ENCODE measurements at places on chromosomes 5 and 9.

DNA sequence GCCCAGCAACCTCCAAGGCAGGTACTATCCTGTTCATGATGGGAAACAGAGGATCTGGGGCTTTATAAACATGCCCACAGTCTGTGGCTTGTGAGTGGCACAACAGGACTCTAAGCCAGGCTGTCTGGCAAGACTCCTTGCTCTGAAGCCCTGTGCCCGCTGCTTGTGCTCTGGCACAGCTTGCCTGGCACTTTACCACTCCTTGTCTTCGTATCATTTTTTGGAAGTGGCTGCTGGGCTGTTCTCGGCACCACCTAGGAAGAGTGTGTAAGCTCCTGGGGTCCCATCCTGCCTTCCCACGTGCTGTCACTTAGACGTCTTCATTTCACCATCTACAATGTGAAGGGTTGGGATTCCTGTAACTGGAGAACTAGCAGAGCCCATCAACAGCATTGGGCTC is 59.3 kb upstream of the GLRX start:
- DNase-seq: no peak

DNA sequence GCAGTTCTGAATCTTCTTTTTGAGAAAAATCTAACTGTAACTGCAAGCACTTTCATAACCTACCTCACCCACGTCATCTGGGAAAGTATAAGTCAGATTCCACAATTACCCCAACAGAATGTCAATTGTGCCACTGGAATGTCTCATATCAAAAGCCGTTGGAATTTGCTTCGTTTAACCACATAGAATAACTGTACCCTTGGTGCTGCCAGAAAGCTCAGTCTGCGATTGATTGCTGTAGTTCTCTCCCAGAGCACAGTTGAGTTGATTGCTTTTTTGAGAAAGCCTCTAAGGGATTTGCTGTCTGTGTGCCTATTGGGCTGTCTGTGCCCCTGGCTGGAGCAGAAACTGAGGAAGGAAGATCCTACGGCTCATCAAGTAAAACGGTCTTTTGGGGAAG is 583.6 kb downstream of the TMEM38B start:
- DNase-seq: no peak

DNA sequence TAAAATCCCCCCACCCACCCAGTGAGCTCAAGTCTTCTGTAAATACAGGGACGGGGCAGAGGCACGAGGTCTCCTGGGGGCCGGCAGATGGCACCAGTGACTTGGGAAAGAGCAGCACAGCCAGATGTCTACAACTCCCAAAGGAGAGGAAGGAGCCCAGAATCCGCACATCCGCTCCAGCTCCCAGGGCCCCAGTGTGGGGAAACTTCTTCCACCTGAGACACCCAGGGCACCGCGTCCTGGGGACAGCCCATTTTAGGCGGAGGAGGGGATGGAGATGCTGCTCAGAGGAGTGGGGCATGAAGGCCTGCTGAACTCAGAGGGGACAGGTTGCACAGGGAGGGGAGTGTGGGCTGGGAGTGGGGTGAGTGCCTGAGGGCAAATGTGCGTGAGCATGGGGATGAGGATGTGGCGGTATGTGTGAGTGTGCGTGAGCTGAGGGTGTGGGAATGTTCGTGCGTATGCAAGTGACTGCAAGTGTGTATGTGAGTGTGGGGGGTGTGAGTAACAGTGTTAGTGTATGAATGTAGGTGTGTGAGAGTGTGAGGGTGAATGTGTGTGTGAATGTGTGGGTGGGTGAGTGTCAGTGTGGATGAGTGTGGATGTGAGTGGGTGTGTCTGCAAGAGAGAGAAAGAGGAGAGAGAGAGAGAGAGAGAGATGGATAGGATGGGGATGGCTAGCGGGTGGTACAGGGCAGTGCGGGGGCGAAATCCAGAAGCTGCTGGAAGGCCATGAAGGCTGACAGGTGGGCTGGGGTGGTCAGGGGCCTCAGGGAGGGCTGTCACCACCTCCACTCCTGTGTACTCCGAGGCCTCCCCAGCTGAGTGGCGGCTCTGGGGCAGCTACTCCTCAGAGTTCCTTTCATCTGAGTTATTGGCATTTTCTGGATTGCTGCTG is 63.5 kb downstream of the DUSP1 start:
- no peak for DNase-seq

GRCh38 chr5:136166909-136167308 is 26.1 kb downstream of the SMIM32 start:
- no peak for DNase-seq

- no peak for DNase-seq
Observed at GRCh38 chr9:95116002-95116807, 201.3 kb downstream of the FANCC start.

DNA sequence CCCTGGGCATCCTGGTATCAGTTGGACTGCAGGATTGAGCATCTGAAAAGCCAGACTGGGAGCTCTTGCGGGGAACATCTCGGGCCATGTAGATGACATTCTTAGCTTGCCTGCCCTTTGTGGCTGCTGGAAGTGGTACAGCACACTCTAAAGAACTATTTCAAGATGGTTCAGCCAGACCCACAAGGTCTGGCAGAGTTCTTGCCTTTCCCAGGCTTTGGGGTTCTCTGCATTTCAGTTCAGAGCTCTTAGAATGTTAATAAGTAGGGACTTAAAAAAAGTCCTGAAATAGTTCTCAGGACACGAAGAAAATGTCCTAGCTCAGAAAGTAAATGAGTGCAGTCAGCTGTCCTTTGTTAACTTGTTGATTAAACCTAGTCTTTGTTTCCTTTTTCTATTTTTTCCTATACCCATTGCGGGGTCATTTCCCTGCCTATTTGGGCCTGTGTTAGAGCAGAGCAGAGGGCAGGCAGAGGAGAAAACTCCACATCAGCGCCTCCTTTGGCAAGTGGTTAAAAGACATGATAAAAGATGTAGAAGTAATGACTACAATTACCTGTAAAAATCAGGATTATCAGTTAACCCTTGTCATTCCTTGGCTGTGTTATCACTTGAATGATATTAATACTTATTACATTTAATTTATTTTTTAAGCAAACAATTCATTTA is 291.5 kb downstream of the ZSWIM6 start:
- DNase-seq: no peak

DNA sequence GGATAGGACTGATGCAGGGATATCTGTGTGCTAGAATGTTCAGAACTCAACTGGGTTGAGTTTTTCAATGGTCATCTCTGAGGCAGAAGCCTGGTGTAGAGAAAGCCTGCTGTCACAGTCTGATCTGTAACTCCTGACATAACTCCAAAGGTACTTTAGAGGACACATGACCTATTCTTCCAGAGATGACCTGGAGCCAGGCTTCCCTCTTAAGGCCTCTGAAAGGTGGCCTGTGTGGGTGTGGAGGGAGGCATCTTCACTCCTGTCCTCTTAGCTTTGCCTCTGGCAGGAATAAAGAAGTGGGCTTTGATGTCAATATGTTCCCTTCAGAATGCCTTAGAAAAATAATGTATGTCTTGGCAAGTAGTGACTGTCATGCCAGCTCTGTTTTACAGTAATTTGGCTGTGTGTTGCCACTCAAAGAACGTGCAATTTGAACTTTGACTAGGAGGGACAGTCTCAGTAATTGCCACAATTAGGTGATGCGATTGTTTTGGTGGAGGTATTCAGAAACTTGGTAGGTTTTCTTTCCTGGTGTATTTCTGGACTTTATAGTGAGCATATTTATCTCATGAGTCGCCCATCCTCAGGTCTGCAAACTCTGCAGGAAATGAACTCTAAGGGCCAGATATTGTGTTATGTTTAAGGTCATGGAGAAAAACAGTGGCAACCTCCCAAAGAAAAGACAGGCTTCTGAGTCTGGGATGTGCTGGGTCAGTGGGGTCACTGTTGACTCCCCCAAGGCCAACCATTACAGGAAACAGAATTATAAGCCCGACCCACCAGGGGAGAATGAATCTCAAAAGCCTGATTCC is 3.2 kb upstream of the C5orf63 start:
- DNase-seq: no peak

DNA sequence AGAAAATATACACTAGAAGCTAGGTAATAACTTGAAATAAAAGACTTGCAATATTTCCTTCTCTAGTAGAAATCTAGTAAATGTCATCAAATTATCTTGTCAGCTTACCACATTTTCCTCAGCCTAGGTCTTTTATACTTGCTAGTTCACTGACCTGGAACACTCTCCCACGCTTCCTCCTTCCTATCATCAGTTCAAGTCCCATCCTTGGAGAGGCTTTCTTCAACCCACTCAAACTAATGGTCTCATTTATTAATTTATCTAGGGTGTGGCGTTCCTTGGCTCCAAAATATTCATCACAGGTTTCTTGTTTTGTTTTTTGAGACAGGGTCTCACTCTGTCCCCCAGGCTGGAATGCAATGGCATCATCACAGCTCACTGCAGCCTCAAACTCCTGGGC is 2.9 kb downstream of the FAM13B start:
- no peak for DNase-seq

Data from activated CD4-positive, alpha-beta T cell treated with anti-CD3 and anti-CD28 coated beads for 4 hours (primary cell).